Urothelium cell line (cell line): ENCODE measurements at places on chromosomes 7 and 10.

- no peak for DNase-seq
Observed at GRCh38 chr7:78542541-78542940, 744.0 kb downstream of the PHTF2 start.

DNA sequence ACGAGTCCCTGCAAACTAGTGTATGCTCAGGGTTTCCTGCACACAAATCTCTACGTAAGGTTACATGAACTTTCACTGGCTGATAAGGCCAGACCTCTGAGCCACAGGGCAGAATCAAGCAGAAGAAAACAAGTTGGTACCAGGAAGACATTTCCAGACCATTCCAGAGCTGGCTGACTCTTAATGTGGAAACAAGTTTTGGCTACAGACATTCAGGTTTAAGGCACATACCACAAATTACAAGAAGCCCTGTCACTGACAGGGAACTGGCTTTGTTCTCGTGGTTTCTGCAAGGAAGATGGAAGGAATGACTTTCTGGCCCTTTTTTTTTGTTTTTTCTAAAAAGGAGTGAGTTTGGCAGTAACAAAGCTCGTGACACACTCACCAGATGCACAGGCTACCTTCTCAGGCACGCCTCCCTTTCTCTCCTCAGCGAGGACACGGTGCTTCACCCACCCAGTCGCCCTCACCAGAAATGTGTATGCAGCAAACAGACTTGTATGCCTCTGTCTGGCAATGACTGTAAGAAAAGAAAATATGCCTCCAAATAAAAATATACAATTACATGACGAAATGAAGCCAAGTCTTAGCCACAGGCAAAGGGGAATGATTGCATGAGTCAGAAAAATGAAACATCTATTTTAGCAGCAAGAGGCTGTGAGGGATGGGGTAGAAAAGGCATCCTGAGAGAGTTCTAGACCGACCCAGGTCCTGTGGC lies 22.6 kb downstream of the PLAC9 start:
- no peak for DNase-seq

DNA sequence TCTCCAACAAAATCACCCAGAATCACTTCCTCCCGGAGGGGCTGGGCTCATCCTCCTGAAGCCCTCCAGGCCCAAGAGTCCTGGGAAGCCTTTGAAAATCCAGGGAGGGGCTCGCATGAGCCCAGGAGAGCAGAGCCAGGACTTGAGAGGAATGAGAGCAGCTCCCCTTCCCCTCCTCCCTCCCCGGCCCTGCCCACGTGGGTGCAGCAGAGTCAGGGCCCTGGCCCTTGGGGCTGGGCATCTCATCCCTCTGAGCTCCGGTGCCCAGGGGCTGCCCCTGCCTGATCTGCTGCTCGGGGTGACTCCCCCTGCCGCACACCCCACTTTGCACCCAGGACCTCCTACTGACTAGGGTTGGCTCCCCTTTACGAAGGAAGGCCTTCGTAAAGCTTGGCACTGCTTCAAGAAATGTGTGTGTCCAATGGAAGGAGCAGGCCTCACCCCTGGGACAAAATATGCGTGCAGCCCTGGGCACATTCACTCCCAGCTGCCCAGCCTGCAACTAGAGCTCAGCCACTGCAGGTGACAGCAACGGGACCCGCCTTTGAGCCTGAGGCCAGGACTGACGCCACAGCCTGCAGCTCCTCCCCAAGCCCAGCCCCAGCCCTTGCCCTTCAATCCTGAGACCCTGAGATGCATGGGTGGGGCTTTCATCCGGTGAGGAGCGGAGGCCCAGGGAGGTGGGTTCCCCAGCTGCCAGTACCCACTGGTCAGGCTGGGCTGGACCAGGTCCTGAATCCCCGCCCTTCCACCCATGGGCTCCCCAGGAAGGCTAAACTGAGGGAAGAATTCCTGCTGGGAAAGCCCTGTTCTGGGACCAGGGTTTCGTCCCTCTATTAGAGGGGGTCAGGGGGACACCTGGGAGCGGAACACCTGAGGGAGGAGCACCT lies 21.8 kb downstream of the PWWP2B start:
- no peak for DNase-seq

GRCh38 chr10:67079126-67079525 lies 153.3 kb downstream of the LRRTM3 start:
- DNase-seq: no peak

- peak; percentile 49 for DNase-seq
Observed at GRCh38 chr7:139034855-139035585, 822 bp downstream of the ZC3HAV1L start.

DNA sequence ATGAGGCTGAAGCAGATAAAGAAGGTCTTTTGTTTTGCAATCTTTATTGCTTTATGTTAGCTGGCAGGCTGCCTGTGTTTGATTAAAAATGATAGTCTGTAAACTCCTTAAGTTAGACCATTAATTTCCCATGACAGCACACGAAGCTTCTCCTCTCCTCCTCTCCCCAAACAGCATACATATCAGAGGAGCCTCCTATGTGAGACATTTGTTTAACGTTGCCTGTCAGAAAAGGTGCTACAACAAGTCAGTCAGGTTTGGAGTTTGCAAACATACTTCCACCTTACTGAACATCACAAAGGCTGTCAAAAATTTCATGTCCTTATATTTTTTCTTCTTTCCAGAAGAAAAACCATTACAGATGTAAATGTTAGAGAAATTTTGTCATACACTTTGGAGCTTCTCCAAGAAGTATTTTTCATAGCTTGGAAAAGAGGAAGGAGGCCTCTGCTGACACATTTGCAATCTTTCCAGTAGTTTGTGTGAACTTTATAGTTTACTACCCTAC lies 393.1 kb downstream of the EXOC4 start:
- DNase-seq: no peak

DNA sequence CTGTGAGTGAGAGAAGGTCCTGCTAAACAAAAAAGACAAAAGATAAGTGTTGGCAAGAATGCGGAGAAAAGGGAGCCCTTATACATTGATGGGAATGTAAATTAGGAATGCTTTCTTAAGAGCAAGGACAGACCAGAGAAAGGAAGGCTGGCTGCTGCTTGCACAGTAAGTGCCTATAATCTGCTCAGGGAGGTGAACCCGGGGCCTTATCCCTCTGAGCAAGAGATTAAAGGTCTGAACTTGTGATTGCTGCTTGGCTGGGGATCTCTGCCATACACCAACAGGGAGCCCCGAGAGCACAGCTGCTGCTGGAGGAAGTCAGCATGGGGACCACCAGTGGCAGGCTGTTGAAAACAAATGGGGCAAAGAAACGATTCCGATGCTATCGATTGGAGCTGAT lies 32.0 kb upstream of the CRTAC1 start:
- no peak for DNase-seq

DNA sequence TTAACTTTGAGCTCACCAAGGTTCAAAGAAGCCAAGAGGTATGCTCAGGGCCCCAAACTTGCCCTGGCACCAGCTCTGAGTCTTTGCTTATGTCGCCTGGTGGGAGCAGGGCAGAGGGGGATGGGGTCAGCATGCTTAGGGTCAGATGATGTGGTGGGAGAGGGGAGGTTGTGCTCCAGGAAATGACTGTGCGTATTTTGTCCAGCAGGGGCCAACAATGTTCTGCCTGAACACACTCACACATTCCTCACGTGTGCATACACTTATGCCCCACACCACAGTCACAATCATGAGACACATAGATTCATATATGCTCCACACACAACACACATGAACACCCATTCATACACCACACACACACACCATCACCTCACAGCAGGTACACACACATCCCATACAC lies 4.4 kb upstream of the RAMP3 start:
- DNase-seq: no peak

- no peak for DNase-seq
Observed at GRCh38 chr7:143358626-143359025, 3.9 kb downstream of the FAM131B start.

GRCh38 chr10:132626761-132627665 lies 89.4 kb downstream of the INPP5A start:
- no peak for DNase-seq

GRCh38 chr7:24123076-24123475 lies 160.9 kb upstream of the NPY start:
- DNase-seq: no peak

GRCh38 chr7:2586326-2587020 lies 27.7 kb downstream of the IQCE start:
- DNase-seq: no peak

- no peak for DNase-seq
Observed at GRCh38 chr10:23079700-23080099, 15.7 kb upstream of the MSRB2 start.

DNA sequence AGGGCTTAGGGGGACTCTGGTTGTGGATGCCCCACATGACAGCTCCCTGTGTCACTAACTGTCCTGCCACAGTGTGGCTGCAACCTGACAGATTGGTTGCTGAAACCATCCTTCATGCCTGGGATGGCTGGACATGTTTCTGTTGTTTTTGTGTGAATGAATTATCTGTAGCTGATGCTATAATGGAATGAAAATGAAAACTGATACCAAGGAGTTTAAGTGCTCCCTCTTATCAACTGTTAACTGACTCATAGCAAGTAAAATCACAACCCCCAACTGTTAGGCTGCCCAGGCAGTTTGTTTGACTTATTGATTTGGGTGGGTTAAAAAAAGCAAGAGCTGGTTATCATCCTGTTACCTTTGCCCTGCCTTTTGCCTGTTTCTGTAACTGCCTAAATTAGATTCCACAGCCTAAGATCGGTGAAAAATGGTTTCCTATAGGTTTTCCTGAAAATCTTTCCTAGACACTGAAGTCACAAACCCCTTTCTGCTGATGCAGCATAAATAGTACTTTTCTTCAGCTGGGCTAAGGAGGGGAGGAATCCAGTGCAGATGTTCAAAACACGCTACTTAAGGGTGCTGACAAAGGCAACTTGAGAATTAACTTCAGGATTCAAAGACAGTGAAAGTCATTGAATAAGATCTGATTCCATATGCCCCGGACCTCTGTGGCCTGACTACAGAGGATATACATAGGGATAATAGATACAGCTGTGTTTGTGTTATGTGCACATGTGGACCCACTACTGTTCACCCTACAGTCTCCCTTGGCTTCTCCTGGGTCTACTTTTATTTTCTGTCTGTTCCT lies 5.7 kb downstream of the FRAT2 start:
- no peak for DNase-seq

DNA sequence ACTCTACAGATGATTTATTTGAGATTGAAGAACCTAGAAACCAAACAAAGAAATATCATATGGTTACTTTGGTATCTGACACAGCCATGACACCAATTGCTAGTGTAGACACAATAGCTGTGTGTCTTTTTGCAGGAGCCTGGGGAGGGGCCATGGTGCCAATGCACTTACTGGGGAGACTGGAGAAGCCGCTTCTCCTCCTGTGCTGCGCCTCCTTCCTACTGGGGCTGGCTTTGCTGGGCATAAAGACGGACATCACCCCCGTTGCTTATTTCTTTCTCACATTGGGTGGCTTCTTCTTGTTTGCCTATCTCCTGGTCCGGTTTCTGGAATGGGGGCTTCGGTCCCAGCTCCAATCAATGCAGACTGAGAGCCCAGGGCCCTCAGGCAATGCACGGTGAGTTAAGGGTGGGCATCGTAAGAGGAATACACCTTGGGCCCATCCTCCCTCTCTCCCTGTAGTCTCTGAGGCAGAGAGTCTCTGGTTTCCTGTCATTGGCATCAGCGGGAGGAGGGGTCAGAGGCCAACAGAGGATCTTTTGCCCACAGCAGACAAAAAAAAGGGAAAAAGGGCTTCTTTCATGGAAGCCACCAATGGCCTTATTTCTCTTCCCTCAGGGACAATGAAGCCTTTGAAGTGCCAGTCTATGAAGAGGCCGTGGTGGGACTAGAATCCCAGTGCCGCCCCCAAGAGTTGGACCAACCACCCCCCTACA lies 1.2 kb downstream of the TMEM139 start:
- no peak for DNase-seq

DNA sequence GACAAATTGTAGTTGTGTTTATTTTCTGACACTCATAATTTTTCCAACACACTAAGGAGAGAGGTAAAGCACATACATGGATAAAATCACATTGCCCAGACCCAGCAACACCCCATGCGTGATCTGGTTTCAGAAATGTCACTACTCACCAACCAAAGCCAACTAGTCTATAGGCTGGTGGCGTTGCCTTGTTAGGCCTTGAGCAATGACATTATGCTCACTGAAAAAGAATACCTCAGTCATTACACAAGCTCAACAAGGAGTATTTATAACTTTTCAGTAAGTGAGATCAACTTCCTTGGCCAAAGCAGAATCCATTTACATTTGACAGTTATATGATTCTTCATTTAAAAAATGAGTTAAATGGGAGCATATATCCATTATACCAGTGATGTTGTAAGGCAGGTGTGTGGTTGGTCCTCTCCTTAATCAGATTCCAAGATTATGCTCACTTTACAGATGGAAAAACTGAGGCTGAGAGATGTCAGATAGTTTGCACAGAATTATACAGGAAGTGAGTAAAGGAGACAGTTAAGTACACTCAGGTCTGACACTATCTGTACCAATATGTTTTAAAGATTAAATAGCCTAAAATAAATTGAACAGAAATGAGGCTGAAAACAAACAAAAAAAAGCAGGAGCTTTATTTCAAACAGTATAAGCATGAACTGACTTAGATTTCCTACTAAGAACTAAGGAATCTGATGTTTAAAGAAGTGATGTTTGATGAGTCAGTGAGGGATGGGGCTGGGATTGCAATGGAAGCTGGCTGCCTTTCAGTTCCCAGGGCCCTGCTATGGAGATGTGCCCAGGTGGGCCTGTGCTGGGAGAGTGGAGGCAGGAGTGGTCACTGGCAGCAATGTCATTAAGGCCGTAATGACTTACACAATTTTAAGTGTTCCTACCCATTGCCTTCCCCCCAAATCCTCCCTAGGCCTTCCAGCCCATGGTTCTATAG lies 118.3 kb downstream of the RAPGEF5 start:
- DNase-seq: peak; percentile 11

DNA sequence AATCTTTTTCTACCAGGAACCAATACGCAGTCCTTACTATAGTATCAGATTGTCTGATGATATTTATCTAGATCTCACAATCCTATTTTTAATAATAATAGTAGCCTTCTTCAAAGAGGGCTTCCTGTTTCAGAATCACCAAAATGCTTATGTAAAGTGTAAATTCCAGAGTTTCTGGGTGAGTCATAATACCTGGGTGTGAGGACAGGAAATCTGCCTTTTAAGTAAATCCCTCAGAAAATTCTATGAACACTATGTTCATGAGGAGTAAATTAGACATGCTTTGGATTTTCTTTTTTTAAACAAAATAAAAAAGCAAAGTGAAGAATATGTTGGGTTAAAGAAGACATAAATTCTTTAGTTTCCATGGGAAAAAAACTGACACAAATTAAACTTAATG lies 20.5 kb downstream of the DKK1 start:
- peak; percentile 41 for DNase-seq

GRCh38 chr7:64882341-64883112 lies 20.5 kb upstream of the ZNF273 start:
- DNase-seq: no peak

DNA sequence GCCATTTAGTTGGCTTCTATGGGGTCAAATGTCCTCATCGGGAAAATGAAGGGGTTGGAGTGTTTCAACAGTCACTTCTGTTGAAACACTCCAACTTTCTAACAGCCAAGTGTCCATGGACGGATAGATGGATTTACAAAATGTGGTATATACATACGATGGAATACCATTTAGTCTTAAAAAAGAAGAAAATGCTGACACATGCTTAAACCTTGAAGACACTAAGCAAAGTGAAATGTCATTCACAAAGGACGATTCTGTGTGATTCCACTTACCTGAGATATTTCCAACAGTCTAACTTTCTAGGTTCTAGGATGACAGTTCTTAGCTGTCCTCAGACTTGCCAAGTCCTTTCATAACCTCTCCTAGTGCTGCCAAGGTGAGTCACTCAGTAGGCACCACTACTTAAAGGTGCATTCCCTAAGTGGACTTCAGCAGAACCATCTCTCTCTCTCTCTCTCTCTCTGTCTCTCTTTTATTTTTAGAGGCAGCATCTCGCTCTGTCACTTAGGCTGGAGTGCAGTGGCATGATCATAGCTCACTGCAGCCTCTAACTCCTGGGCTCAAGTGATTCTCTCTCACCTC lies 69.0 kb downstream of the DENND2A start:
- no peak for DNase-seq
